ENCODE measurements at places on chromosomes 7 and 10.
A peak's percentile ranks its signal among the peaks of the same experiment; 100 is the strongest.

DNA sequence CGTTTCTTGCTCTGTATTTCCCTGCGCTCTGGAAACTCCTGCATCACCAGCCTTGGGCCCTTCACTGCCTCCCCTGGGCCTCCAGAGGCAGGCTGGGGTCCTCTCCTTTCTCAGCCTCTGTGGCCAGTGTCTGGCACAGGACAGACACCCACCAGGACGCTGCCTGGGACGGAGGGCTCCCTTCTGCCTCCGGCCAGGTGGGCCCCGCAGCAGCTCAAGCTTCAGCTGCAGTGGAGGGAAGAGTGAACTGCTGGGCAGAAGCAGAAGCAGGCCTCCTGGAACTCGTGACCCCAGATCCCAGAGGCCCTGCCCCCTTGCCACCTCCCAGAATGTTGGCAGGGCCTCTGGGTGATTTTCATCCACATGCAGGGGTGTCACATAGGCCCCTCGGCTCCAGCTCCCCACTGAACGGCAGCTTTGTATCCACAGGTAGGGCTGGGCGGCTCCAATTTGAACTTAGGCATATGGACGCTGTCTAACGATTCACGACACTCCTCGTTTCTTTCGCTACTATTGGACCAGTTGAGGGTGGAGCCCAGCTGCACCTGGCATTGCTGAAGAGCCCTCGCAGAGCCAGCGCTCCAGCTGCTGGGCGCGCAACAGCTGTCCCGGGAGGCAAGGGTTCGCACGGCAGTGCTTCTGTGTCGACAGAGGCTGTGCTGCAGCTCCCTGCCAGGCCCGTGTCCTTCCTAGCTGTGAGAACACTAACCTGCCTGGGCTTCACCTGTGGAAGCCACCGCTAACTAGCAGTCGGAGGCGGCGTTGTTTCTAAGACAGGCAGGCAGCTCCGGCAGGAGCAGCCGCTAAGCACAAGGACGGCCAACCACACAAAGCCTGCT lies 18.4 kb upstream of the GPR146 start:
- DNase-seq: no peak

- DNase-seq: no peak
Observed at GRCh38 chr10:16195894-16196293, 240.9 kb upstream of the PTER start.

DNA sequence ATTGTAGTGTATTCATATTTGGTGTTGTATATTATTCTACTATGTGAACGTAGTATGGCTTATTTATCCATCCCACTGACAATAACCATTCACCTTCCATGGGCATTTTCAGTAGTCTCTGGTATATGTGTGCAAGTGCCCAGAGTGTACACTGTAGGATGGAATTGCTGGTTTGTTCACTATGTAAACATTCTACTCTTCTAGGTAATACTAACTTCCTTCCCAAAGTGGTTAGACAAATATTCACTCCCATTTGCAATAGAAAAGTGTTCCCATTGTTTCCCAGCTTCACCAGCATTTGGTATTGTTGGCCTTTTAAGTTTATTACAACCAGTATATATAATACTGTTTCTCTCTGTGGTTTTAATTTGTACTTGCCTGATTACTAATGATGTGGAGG lies 153.7 kb downstream of the C7orf25 start:
- DNase-seq: no peak

DNA sequence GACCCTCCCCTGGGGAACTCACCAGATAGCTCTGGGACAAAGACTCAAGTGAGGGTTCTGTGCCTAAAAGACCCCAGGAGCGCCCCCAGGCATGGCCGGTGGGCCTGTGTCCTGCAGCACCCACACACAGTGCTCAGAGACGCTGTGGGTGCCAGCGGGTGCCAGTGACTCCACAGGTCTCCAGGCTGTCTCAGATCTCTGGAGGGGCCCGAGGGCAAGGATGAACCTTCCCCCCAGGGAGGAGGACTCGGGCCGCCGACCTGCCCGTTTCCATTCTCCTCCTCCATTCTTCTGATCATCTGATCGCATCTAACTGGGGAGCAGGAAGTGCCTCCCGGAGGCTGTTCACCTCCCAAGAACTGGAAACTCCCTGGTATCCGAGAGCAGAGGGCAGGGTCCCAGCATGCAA lies 980 bp downstream of the ADAM8 start:
- no peak for DNase-seq

- no peak for DNase-seq
Observed at GRCh38 chr7:4722960-4723630, 41.0 kb downstream of the FOXK1 start.

- no peak for DNase-seq
Observed at GRCh38 chr10:71561003-71561574, 158.5 kb downstream of the C10orf105 start.

GRCh38 chr7:44187636-44188416 lies 1.4 kb downstream of the GCK start:
- DNase-seq: no peak

DNA sequence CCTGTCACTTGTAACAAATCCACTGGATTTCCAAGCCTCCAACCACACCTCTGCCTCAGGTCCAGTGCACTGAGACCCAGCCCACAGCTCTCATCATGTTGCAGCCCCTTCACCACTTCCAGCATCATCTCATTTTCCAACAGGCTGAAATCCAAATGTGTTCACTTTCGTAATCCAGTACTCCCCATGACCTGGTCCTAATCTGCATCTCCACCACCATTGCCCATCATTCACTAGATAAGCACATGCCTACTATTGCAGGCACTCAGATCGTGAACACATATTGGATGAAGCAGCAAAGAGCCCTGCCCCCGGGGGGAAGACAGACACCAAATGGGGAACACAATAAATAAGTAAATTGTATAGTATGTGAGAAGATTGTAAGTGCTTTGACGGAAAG lies 76.1 kb upstream of the INSIG1 start:
- DNase-seq: no peak

DNA sequence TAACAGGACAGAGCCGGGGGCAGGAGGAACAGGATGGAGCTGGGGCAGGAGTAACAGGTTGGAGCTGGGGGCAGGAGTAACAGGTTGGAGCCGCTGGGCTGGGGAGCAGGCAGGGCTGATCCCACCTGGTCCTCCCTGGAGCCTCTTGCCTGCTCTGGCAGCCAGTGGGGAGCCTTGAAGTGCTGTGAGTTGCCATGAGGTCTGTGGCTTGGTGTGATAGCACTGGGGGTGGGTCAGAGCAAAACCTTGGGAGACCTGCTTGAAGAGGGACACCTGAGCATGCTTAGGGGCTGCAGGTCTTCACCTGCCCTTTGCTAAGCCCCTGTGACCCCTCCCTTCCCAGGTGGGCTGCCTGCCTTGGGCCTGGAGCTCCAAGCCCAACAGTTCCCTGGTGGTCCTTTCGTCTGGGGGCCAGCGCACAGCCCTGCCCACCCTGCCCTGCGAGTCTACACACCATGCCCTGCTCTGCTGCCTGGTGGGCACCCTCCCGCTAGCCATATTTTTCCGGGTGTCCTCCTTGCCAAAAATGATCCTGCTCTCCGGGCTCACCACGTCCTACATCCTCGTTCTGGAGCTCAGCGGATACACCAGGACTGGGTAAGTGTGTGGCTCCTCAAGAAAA lies 111.6 kb downstream of the ADCY1 start:
- no peak for DNase-seq

- DNase-seq: peak; percentile 82
Observed at GRCh38 chr10:35300063-35300699, 36.1 kb upstream of the CCNY start.

DNA sequence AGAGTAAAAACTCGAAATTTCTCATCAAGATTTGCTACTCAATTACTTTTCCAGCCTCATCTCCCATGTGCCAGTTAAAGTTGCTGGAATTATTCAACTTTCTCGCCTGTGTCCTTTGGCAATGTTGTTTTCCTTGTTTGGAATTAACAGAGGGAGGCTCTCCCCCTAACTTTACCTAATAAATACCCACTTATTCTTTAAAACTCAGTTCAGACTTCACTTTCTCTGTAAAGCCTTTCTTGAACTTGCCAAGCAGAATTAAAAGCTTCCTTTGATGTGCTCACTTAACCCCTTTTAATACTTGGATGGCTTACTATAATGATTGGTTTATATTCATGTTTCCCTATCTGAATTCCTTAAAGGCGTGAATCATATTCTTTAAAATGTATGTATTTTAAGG lies 104.1 kb downstream of the MKLN1 start:
- no peak for DNase-seq

DNA sequence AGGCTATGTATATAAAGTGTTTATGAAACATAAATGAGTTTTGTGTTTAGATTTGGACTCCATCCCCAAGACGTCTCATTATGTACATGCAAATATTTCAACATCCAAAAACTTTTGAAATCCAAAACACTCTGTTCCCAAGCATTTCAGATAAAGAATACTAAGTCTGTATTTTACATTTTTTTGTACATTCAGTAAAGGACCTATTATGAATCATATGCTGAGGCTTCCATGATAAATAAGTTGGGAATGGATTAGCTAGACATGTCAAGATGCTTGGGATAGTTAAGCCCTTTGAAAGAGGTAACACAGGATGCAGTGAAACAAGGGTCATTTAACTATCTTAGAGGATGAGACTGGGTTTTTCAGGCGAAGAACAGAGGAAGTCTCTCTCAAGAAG lies 262.9 kb downstream of the SNX13 start:
- DNase-seq: no peak

- DNase-seq: peak; percentile 3
Observed at GRCh38 chr7:90816511-90817142, 220.5 kb downstream of the CDK14 start.

- DNase-seq: no peak
Observed at GRCh38 chr10:47286116-47286505, 13.9 kb upstream of the GDF10 start.

DNA sequence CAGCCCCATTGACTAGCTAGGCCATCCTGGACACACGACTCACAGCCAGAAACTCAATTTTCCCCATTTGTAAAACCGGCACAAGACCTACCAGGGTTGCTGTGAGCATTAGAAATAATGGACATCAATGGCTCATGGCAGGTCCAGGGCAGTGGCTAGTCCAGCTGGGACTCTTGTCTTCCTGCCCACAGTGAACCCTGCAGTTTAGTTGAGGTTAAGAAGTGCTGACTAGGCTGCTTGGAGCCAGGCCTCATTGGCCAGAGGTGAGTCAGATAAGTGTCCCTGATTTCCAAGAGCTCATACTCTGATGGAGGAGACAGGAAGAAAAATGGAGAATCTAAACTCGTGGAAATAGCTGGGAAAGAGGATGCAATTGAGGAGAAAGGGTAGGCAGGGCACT lies 123.4 kb upstream of the ZNF92 start:
- DNase-seq: no peak

GRCh38 chr10:44858988-44859387 lies 52.1 kb upstream of the TMEM72 start:
- DNase-seq: no peak

GRCh38 chr7:4164556-4164955 lies 517.5 kb upstream of the FOXK1 start:
- no peak for DNase-seq

GRCh38 chr10:72639441-72639873 lies 13.6 kb upstream of the MICU1 start:
- DNase-seq: no peak

- no peak for DNase-seq
Observed at GRCh38 chr10:66698069-66698468, 227.8 kb upstream of the LRRTM3 start.

GRCh38 chr7:30921540-30922401 lies 10.1 kb downstream of the AQP1 start:
- no peak for DNase-seq

DNA sequence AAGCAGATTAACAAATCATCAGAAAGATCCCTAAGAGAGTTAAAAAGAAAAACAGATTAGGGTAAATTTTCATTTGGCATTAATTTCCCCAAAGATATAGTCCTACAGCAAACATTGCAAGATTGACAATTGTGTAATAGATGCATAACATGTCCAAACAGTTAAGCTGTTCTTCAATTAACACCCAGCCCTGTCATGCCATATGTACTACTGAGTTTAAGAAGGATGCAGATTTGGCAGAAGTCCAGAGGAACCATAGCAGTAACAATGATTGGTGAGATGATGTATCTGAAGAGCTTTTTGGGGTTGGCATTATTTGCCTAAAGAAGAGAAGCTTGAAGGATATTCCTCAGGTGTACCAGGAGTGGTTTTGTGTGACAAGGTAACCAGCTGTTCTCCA lies 287.6 kb downstream of the LRMDA start:
- no peak for DNase-seq

DNA sequence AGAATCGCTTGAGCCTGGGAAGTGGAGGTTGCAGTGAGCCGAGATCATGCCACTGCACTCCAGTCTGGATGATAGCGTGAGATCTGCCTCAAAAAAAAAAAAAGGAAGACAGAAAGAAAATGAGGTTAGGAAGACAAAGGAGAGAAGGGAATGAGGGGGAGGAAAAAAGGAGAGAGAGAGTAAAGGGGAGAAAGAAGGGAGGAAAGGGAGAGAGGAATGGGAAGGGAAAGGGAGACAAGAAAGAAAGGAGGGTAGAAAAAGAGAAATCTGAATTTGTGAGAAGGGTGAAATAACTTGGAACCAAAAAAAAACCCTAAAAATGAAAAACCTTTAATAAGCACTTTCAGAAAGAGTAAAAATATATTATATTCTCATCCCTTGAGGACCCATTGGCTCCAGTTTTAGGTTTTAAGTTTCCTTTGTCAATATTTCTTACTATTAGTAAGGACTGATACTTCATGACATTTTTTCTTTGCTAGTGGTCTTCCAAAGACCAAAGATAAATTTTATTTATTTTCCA lies 54.9 kb downstream of the POT1 start:
- DNase-seq: no peak

- peak; percentile 45 for DNase-seq
Observed at GRCh38 chr7:115340828-115341227, 418.9 kb downstream of the MDFIC start.

GRCh38 chr10:110413049-110413783 lies 84.5 kb upstream of the DUSP5 start:
- no peak for DNase-seq

DNA sequence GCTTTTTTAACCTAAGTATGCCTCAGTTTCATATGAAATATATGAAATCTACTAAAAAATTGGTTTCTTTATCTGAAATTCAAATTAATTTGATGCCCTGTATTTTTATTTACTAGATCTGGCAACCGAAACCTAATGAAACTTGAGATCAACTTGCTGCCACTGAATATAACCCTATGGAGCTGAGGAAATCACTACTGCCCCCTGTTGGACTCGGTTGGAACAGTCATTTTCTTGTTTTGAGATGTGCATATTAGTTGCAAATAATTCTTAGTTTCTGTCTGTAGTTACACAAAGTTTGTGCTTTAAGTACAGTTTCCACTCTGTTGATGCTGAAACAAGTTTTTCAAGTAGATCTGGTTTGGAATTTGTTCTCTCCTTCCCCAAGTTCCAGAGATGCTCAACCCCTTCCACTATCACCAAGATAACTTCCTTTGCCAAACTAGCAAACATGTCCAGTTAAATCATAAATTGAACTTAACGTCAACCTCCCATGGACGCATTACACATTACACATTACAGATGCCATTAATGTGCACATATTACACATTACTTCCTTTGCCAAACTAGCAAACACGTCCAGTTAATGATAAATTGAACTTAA lies 22.2 kb upstream of the EXOC4 start:
- peak; percentile 50 for DNase-seq

DNA sequence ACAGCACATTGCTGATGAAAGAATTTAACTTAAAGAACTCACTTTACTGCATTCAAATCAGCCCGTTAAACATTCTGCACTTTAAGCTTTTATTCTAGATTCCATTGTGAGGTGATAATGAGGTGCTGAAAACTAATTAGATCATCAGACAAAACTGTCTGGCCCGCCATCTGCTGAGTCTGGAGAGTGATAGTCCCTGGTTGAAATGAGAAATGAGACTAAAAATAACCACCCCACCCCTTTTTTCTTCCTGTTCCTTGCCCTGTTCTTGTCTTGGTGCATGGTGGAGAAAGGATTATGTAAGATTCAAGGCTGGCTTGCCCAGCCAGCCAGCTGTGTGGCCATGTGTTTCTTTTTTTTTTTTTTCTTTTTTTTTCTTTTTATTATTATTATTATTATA lies 277.0 kb upstream of the COBL start:
- no peak for DNase-seq

Measured in NCI-H460 (cell line).